Astrocyte (in vitro differentiated cells and primary cell): ENCODE measurements at places on chromosomes 12 and 14.

GRCh38 chr14:75267141-75267721, 11.4 kb upstream of the FOS start:
- DNase-seq: peak; percentile 82

DNA sequence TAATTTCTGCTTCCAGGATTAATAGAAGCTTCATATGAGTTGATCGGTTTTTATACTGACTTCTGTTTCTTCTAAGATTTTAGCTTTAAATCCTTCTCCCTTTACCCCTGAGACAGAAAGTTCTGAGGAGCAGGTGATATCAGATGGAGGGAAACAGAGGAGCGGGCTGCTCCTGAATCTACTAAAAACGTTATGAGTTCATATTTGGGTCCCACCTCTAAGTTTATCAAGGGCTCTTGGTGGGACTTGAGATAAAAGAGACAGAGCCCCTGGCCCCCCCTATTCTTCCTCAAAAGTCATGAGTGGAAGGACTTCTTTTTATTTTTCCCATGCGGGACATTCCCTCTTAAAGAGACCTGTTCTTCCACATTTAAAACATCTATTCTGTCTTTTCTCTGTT, 23.8 kb downstream of the CLEC2A start:
- DNase-seq: no peak

DNA sequence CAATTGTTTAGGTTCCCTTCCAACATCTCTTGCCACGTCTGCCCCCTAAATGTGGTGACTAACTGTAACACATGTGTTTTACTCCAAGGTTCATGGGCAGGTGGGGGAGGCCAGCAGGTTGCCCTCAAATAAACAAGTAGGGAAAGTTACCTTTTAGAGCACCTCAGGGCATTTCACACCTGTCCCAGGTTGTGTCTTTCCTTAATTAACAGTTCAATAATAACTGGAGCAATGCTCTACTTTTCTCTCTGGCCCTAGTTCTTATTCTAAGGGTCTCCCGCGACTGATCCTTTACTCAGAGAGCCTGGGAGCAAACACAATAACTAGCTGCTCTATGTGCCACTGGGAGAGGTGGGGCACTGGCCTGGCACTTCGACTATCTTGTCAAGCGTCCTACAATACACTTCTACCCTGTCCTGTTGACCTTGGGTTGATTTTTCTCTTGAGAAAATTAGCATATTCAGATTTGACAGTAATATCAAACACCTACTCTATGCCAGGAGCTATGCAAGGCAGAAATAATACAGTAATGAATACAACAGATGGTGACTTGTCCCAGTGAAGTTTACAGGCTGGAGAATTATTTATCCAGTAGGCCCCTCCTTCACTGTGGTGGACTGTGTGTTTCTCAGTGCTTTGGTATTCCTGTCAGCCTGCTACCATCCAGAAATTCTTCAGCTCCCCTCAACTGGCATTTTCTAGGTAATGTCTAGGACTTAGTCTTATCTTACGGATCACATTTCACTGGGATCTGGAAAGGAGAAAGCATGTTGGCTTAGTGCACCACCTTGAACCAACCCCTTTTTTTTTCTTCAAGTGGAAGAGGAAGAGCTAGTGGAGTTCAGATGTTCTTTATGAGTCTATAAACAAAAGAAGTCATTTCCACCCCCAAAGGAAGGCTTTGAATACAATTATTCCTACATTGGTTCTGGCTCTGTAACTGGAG, 202.6 kb downstream of the CRADD start:
- peak; percentile 97 for DNase-seq

- peak; percentile 22 for DNase-seq
Observed at GRCh38 chr14:37246427-37246829, 48.7 kb downstream of the MIPOL1 start.

GRCh38 chr12:115584156-115584555, 693.3 kb downstream of the MED13L start:
- no peak for DNase-seq

- DNase-seq: no peak
Observed at GRCh38 chr14:64407329-64407728, 19.2 kb downstream of the MTHFD1 start.

- peak; percentile 57 for DNase-seq
Observed at GRCh38 chr14:71586131-71586897, 345.9 kb upstream of the RGS6 start.

DNA sequence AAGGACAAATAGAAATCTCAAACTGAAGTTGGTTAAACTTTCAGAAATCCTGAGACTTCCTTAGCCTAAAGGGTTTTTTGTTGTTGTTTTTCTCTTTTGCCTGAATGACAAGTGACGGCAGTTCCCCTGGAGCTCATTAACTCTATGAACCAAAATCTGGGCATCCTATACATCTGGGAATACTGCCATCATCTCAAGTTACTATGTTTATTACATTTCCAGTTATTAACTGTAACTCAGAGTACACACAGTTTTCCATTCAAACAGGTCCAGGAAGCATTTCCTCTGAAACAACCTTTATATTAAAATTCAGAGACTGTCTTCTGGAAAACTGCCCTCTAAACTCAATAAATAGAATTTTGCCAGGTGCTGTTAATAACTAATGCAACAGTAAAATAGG, 55.6 kb upstream of the CDKL1 start:
- no peak for DNase-seq

GRCh38 chr12:13562915-13563742, 366.6 kb downstream of the EMP1 start:
- DNase-seq: no peak

DNA sequence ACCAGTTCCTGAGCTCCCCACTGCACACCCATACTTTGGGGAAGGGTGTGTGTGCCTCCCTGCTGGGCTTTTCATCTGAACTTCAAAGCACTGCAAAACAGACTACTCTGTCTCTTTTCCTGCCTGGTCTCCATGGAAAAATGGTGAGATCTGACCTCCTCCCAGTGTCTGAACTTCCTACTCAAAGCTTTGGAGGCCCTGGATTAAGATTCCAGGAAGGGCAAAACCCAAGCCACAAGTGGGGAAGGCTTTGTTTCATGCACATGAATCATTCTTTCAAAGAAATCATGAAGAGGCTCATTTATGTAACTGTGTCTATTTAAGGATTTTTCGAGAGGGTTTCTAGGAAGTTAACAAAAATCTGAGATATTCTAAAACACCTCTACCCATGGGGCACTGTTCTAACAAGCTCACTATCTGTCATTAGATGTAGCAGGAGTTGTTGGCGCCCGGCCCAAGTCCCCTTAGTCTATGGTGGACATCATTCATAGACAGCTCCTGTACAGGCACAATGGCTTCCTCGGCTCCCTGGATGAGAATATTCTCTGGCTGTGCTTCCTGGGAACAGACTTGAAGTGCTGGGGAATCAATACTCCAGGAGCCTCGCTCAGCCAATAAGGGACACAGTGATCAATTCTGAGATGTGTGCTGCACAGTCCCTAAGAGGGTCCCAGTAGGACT, 224.0 kb downstream of the KTN1 start:
- peak; percentile 50 for DNase-seq

- DNase-seq: no peak
Observed at GRCh38 chr12:49622501-49623141, 740 bp upstream of the PRPF40B start.

- DNase-seq: peak; percentile 13
Observed at GRCh38 chr12:44875954-44876543, at the start of gene NELL2. Gene NELL2 (minus strand): TSS chr12:44876315. CDS start chr12:44875869, 446 bp downstream.

GRCh38 chr12:85006206-85006605, 29.9 kb downstream of the TSPAN19 start:
- no peak for DNase-seq

DNA sequence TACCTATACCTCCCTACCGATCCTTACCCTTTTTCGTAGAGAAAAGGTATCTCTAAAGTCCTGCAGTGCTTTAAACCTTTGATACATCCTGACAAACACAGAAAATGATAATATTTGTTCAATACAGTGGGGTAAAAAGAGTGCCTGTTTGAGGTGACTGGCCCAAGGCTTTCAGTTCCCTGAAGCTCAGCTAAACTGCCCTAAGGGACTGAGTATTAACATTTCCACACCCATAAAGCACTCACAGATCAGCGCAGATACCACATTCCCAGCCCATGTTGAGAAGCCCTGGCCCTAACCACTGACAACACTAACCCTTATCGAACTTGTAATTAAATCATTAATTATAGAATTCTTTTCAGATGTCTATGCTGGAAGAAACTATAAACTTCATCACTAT, 108.7 kb downstream of the DIP2B start:
- DNase-seq: no peak

DNA sequence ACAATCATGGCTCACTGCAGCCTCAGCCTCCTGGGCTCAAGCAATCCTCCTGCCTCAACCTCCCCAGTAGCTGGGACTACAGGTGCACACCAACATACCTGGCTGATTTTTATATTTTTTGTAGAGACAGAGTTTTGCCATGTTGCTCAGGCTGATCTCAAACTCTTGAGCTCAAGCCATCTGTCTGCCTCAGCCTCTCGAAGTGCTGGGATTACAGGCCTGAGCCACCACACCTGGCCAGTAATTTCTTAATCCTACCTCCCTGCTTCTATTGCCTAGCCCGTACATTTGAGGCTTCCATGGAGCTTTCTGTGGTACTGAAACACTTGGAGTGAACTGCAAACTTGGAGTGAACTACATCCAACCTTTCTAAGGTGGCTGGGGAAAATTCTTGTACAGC, 20.7 kb downstream of the SLC35E3 start:
- no peak for DNase-seq

GRCh38 chr12:96343347-96343954, 56.8 kb downstream of the CDK17 start:
- peak; percentile 74 for DNase-seq

DNA sequence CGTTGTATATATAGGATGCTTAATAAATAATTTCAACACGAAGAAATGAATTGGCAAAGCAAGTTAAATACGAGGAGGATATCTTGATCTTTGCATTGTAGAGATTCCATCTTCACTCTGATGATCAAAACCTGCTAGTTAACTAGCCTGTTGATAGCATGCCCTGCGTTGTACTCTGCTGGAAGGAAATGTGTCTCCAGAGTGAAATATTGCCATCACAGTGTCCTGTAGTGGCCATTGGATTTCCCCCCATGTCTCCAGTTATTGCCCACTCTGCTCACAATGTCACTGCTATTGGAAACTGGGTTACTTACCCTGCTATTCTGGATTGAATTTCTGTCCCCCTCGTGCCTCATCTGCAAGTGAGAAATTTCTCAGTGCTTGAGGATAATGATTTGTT, 109.6 kb downstream of the PLEKHA5 start:
- DNase-seq: no peak

- DNase-seq: no peak
Observed at GRCh38 chr14:89325299-89325883, 91.6 kb downstream of the FOXN3 start.

GRCh38 chr12:102879144-102879763, 37.8 kb downstream of the PAH start:
- DNase-seq: peak; percentile 6

DNA sequence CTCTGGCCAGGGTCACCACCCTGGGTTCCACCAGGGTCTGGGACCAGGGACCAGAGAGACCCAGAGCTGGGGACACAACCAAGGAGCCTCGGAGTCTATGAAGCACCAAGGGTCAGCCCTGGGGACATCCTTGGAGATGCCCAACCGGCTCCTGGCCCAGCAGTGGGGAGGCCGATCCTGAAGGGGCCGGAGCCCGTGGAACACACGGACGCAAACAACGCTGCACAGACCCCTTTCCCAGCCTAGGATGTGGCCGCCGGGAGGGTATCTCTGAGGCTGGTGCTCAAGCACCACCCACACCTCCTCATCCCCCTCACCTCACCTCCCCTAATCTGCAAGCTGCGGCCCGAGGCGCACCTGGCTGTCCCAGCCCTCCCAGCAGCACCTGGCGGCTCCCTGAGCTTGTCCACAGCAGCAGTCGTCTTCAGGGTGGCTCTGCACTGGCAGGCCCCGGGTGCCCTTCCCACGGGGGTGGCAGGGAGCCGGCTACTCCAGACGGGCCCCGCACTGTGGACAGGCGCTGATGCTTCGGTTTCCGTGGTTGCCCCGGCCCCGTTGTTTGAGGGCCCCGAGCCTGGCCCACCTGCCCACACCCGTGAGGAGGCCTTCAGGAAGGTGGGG, 146.8 kb upstream of the C14orf180 start:
- DNase-seq: no peak

- no peak for DNase-seq
Observed at GRCh38 chr12:131829791-131830334, 1.7 kb downstream of the MMP17 start.

DNA sequence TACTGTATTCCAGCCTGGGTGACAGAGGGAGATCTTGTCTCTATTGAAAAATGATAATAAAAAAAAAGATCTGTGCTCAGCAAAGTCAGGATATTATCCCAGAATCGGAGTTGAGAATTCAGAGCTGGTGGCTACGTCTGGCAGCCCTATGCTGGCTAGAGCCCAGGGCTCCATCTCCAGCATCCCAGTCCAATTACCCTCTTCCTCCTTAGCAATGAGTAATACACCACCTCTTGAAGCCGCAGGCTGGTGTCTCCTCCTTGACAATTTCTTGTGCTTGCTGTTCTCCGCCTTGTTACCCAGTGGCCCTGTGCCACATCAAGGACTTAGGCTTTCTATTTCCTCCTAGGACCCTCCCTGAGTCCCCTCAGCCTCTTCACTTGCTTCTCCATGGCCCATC, 38.4 kb upstream of the DDX11 start:
- DNase-seq: peak; percentile 36

DNA sequence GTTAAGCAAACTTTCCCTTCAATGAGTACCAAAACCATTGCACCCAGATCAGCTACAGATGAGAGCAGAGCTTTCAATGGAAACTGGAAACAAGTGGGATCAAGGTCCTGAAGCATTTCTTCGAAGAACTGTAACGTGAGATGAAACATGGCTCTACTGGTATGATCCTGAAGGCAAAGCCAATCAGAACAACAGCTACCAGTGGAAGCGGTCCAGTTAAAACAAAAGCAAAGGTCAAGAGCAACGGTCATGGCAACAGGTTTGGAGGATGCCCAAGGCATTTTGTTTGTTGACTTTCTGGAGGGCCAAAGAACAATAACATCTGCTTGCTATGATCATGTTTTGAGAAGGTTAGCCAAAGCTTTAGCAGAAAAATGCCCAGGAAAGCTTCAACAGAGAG, 137.9 kb upstream of the CPSF6 start:
- DNase-seq: no peak

DNA sequence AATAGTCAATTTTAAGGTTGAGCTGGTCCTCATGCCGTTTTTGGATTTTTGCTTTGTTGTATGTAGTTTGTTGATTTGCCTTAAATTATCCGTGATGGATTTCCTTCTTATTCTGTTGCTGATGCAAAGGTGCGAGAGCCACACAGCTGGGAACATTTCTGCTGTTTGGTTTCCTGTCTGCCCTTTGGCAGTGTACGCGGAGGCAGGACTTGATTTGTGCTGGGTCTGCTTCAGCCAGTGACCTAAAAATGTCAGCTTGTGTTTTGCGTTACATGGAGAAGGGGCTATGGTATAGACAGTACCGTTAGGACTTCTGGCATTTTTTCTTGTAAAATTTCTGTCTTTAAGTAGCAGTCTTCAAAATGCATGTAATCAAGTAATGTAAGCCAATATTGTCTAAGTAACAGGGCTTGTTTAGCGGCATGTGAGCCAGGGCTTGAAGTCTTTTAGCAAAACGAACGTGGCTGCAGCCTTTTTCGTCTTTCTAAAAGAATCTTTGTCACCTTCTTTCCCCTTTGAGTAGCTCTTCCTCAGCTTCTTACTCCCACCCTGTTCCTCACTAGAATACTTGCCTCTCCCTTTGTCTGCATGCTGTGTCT, 18.2 kb upstream of the RD3L start:
- DNase-seq: no peak
